COR-L47 (cell line): ENCODE measurements at places on chromosomes 6 and 20.

DNA sequence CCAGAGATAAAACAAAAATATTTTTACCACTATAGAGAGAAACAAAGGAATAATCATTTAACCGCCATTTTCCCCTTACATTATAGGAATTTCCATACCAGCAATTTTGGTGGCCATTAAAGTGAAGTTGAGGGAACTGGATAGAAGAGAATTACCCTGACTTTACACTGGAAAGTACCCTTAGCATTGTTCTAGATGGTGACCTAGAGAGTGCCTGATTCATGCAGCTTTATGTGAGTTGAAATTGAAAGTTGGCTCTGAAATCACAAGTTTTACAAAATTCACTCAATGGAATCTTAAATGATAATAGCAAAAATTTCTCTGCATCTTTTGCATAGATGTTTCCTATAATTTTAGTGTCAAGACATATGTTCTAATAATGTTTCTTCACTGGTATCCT is 55.7 kb upstream of the PREP start:
- DNase-seq, result no peak

DNA sequence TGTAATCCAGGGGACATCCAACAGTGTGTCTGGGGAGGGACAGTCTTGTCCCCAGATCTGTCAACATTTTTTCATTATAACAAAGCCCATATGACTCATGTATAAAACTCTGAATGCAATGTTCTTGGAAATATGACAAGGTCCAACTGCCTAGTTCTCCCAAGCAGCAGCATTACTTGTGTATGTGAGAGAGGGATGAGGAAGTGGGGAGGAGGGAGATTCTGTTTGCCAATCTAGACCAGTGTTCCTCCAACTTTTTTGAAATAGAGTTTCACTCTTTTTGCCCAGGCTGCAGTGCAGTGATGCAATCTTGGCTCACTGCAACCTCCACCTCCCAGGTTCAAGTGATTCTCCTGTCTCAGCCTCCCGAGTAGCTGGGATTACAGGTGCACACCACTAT is 394.8 kb downstream of the DHX35 start:
- no peak for DNase-seq

- DNase-seq, result no peak
These were observed 43.7 kb upstream of the RAB23 start for GRCh38 chr6:57265755-57266221.

DNA sequence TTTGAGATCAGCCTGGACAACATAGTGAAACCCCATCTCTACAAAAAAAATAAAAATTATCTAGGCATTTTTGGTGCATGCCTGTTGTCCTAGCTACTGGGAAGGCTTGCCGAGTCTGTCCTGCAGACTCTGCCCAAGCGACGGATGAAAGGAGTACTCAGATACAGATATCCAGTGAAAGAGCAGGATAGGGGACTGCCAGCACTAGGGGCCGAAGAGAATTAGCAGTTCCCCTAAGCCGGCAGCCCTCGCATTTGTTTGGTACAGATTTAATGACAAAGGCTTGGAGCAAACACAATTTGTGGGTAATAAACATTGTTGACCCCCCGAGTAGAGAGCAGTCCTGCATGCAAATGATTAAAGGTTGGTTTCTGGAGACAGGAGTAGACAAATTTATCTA is 5.4 kb upstream of the TBC1D20 start:
- DNase-seq, result no peak

- peak; percentile 49 for DNase-seq
These were observed 92.8 kb downstream of the CLIC5 start for GRCh38 chr6:45922728-45923351.
